Activated CD4-positive, alpha-beta T cell treated with anti-CD3 and anti-CD28 coated beads, Interleukin-2, Interleukin-6, amounts not matched to agents 100 ng/mL and 50 ng/mL, durations not matched to agents 16 hours and 8 hours (primary cell): ENCODE measurements at places on chromosomes 12 and 14.

DNA sequence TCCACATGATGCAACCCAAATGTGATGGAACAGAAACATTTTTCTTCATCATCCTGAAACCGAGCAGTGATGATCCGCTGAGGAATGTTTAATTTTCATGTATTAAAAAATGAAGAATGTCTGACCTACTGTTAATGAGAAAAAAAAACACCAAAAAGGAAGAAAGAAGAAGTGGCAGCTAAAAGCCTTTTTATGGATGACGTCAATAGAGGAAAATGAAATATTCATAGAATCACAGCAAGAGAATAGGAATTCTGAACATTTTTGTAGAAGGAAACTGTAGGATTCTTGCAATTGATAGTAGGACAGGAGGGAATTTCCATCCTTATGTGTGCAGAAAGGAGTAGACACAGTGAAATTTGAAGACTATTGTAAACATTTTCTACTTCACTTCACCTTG lies 112.9 kb downstream of the PRKCH start:
- DNase-seq = no peak

- no peak for DNase-seq
These were observed 12.6 kb upstream of the ABHD12B start for GRCh38 chr14:50859296-50859624.

GRCh38 chr14:32129124-32129523 lies 52.0 kb downstream of the ARHGAP5 start:
- DNase-seq = no peak

- DNase-seq = no peak
These were observed 75.2 kb upstream of the PRKD1 start for GRCh38 chr14:30002859-30003258.

DNA sequence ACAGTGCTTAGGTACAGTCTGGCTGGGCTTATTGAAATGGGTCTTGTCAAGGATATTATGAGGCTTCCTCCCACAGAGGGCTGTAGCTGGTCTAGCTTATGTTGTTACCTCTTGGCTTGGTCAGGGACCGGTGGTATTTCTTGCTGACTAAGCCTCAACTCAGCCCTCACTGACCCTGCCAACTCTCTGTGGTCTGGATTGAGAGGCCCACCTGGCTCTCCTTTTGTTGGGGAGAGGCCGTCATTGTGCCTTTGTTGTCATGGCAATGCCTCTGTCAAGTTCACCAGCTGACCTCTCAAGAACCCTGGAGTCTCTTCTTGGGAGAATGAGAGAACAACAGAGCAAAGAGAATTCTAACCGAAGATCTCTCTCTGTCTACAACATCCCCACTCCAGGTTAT lies 245.6 kb upstream of the NPAS3 start:
- no peak for DNase-seq

GRCh38 chr12:92224685-92225331 lies 79.2 kb upstream of the BTG1 start:
- no peak for DNase-seq
